ENCODE measurements at places on chromosomes 1 and 21.
A peak's percentile ranks its signal among the peaks of the same experiment; 100 is the strongest.

- no peak for DNase-seq
Observed at GRCh38 chr1:9071554-9072235, 2.3 kb upstream of the SLC2A5 start.

DNA sequence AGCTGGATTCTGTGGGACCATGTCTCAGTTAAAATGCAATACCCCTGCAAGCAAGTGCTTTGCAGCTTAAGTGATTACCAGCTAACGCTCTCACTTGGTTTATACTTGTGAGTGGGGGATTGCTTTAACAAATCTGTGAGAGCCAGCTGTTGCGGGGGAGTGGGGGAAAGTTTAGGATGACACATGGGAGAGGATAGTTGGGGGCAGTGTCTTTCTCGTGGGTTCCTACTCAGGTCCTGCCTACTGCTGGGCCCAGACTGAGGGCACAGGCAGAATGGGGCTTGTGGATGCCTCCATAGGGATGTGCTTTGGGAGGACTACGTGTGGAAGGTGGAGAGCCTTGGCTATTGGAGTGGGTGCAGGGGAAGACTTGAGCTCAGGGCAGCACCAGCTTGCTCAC, 60.1 kb downstream of the ELK4 start:
- DNase-seq: no peak

DNA sequence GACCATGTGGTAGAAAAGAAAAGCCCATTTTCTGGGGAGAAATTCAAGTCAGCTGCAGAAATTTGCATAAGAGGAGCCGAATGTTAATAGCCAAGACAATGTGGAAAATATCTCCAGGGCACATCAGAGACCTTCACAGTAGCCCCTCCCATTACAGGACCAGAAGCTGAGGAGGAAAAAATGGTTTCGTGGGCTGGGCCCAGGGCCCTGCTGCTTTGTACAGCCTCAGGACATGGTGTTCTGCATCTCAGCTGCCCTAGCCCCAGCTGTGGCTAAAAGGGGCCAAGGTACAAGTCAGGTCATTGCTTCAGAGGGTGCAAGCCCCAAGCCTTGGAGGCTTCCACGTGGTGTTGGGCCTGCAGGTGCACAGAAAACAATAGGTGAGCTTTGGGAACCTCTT, 108.3 kb downstream of the DMRTB1 start:
- DNase-seq: no peak

GRCh38 chr1:111141245-111142220, 1.5 kb downstream of the CEPT1 start:
- no peak for DNase-seq

DNA sequence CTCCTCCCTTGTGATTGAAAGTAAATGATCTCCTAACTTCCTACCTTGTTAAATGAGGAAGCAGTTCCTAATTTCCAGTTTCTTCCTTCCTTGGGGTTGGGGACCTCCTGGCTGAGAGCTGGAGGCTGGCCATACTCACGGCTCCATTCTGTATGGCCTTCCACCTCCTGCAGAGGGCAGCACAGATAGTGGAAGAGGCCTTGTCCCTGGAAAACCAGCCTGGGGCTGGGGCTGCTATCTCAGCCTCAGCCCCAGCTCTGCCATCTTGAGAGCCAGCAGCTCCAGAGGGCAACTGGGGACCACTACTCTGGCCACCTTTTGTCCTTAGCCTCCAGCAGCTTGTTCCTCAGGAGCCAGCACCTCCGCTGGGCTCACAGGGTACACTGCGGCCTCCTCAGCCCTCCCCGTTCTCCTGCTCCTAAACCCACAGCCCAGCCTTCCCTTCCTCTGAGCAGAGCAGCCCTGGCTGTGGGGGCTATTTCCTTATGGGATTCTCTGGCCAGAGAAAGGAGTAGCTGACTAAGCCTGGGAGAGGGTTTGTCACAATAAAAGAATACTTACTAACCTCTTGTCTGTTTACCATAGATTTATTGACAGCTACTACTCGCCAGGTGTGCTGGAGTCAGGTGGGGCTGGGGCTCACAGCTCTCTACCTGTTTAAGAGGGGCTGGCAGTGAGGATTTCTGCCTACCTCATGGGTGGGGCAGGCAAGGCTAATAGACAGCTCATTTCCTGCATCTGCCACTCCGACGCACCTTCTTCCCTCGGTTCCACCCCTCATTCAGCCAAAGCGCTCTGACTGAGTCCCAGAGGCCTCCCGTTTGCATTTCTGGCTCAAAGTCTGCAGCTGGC, 6.3 kb downstream of the TMEM234 start:
- DNase-seq: peak; percentile 62

- DNase-seq: peak; percentile 84
Observed at GRCh38 chr1:145720556-145720877, 1.2 kb downstream of the CD160 start.

DNA sequence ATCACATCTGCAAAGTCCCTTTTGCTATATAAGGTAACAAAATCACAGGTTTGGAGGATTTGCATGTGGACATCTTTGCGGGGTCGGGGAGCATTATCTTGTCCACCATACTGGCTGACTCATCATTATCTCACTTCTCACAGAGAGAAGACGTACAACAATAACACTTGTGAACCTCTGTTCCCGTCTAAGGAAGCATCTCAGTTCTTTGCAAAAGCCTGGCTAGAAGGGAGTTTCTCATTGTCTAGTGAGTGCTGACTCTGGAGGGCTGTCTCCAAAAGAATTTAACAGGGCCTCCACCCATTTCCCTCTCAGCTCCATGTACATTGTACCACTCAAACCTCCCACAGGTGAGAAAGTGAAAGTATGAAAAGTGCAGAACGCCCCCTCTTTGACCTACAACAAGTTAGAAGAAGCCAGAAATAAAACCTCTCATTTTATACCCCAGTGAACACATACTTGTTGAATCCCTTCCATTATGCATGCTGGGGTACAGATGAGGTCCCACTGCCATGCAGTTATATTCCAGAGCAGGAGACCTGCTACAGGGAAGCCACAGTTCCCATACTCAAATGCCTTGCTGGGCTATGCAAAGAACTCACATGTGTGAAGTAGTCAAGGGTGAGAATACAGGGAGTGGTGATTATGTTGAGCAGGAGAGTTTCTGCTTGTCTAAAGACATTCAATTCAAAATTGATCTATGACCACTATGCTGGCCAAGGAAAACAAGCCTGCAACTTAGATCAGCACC, 121.7 kb upstream of the PRDX6 start:
- peak; percentile 57 for DNase-seq

- peak; percentile 26 for DNase-seq
Observed at GRCh38 chr1:43648221-43648847, 1.6 kb upstream of the KDM4A start.

GRCh38 chr1:89088572-89088971, 23.6 kb upstream of the GBP1 start:
- no peak for DNase-seq

- DNase-seq: no peak
Observed at GRCh38 chr1:2415801-2416208, 3.4 kb upstream of the PEX10 start.

DNA sequence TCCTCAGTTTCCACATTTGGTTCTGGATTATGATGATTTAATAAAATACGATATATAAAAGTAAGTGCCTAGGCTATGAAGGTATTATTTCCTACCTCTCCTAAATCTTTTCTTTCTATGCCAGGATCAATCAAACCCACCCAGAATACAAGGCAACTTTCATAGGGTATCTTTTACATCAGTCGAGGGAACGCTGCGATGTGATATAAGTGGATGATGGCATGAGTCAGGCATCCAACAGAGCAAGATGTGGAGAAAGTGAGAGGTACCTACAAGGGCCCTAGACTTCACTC, 781 bp downstream of the TTLL7 start:
- peak; percentile 16 for DNase-seq

- no peak for DNase-seq
Observed at GRCh38 chr1:113515498-113515897, 125.2 kb downstream of the MAGI3 start.

- peak; percentile 66 for DNase-seq
Observed at GRCh38 chr1:78483903-78484302, 6.9 kb upstream of the PTGFR start.

GRCh38 chr1:36458910-36459309, 5.3 kb downstream of the MRPS15 start:
- no peak for DNase-seq

DNA sequence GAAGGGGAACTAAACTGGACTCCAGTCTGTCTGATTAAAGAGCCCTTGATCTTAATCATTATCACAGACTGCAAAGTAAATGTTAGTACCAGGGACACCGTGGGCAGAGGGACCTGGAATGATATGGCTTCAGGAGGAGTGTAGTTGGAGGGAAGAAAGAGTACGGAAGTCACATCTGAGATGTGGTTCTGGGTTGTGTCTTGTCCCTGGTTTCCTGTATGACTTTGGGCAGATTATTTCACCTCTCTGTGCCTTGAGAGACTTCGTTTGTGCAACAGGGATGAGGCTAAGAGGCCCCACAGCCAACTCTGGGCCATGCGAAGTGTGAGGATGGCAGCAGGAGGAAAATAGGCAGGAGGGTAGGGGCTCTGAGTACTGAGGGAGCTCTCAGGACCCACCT, 76.1 kb upstream of the SLC2A1 start:
- no peak for DNase-seq

DNA sequence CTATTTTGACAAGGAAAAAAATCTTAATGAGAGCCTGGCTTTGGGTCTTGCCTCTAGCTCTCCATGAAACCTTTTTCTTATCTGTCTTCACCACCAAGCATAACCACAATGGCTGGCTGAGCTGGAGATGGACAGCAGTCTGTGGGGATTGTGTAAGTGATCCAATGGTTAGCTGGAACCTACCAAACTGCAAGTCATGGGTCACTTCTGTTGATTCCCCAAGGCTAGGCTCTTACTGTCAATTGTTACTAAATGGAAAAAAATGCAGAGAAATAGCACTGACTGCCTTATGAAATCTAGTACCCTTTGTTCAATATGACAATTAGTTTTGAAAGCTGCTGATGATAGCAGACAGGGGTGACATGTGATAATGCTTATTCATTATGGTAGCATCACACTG, 359.0 kb downstream of the ST6GALNAC3 start:
- DNase-seq: peak; percentile 19

- DNase-seq: peak; percentile 24
Observed at GRCh38 chr1:71695821-71696220, 586.5 kb downstream of the NEGR1 start.

- no peak for DNase-seq
Observed at GRCh38 chr21:22544747-22545146, 1546.5 kb downstream of the NCAM2 start.

GRCh38 chr1:5896706-5897660, 95.2 kb downstream of the NPHP4 start:
- DNase-seq: no peak
